ENCODE measurements at places on chromosomes 6 and 20.

DNA sequence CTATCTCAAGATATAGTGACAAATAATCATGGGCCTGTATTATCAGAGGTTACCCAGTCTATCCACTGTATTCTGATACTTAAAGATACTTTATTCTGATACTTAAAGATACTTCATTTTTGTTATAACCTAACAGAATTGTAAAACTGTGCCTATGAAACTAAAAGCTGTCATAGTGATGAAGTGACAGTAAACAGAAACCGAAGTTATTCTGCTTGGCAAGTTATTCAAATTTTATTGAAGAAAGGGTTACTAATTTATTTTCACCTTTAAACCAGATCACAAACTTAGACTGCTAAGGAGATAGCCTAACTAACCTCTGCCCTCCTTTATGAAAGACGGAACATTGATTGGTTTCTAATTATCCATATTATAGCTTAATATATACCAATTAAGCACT is 604.6 kb upstream of the IMPG1 start:
- no peak for DNase-seq

DNA sequence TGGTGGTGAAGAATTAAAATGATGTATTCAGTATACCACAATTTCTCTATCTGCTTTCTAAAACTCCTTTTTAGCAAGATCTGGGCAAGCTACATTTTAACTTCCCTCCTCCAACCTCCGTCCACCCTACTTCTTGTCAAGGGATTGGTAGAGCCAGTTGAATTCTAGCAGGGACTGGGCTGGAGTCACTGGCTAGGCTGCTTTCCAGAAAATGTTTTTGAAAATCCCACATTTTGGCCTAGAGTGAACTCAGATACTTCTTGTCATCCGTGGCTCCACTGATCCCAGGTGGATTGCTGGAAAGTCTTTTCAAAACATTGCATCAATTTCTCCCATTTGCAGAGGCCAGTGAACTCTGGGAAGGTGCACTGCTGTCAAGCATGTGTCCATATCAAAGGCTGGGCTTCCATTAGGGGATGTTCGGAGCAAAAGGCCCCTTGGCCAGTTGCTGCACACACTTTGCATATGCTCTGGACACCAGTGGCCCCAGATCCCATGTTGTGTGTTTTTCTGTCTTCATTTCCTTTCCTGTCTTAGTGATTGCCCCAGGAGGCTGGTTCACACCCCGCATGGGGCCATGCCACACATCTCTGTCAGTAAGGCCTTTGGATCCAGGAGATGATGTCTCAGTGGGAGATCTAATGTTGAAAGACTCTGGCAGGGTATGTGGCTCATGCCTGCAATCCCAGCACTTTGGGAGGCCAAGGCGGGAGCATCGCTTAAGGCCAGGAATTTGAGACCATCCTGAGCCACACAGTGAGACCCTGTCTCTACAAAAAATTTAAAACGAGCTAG is 11.3 kb upstream of the KCNK16 start:
- no peak for DNase-seq

- DNase-seq: no peak
Observed at GRCh38 chr6:157967486-157967885, 14.2 kb upstream of the SYNJ2 start.

GRCh38 chr6:12114055-12114503 is 102.0 kb downstream of the HIVEP1 start:
- DNase-seq: no peak

DNA sequence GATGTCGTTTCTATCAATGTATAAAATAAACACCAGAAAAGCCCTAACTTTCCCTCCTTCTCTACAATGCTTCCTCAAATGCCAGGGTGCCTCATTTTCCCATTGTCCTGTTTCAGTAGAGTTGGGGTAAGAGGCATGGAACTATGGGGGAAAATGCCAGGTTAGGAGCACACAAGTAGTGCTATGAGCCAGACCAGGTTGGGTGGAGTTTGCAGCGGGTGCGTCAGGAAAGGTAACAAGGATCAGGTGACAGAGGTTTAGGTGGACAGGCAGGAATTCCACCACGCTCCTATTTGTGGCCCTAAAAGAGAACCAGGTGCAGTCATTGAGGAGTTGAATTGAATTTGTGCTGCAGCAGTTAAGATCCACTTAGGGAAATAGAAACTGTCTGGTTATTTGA is 36.5 kb downstream of the SYTL3 start:
- no peak for DNase-seq

All from renal cortical epithelial cell (primary cell).